ENCODE measurements at places on chromosomes 1 and 21.

DNA sequence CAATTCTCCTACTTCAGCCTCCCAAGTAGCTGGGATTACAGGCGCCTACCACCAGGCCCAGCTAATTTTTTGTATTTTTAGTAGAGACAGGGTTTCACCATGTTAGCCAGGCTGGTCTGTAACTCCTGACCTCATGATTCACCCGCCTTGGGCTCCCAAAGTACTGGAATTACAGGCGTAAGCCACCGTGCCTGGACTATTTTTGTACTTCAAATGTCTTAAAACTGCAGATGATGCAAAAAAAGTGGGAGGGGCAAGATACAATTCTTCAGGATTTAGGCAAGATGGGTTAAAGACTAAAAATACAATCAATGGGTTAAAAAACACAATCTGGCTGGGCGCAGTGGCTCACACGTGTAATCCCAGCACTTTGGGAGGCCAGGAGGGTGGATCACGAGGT lies 4.7 kb downstream of the SCAF4 start:
- no peak for DNase-seq

- no peak for DNase-seq
Observed at GRCh38 chr1:185795181-185795580, 61.0 kb downstream of the HMCN1 start.

- DNase-seq, result no peak
Observed at GRCh38 chr21:44429894-44430293, 25.4 kb upstream of the LRRC3 start.

DNA sequence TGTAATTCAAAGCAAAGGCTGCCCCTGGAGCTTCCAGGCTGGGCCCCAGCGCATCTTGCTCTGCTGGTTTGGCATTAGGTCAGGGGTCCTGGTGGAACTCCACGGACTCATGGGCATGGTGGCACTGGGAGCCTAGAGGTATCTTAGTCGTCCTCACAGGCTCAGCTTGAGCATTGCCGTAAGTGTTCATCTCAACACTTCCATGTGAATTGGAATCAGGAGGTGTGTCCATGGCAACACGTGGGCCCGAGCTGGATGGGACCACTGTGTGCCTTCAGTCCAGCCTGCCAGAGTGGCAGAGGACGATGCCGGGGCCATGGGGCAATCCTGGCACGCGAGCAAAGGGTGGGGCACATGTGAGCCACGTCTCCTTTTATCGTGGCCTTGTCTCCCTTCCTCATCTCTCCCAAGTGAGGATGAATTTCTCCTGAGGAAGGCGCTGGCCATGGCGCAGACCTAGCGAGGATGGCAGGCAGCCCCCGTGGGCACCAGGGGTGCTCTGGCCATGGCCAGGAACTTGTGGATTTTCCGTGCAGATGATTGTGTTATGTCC lies 47.0 kb downstream of the AGPAT3 start:
- no peak for DNase-seq

GRCh38 chr1:26574719-26575251 lies 45.2 kb downstream of the RPS6KA1 start:
- no peak for DNase-seq

- DNase-seq, result no peak
Observed at GRCh38 chr1:155188268-155188667, 14.6 kb downstream of the TRIM46 start.

DNA sequence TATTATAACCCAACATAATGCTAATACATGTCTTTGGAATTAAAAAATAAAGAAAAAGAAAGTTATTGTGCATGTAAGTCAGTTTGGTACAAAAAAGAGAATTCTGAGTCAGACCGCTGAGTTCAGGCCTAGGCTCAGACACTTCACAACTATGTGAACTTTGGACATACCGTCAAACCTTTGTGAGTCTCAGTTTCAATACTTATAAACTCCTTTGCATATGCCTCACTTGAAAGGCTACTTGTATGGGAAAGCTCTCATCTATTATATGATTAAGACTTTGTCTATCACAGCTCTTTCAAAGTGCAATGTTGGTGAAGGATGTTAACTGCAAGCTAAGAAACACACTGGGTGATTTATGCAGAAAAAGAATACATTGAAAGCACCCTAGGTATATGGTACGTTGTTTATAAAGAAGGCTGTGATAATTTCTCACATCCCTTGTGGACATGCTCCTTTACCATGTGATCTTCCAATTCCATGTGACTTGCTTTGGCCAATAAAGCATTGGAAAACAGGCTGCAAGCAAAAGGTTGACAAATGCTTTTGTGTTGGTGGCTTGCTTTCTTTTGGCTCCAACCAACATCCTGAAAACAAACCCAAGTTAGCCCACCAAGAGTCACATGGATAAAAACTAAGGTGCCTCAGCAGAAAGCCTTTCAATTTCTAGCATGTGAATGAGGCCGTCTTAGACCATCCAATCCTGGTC lies 49.6 kb downstream of the INTS7 start:
- no peak for DNase-seq

GRCh38 chr21:25428537-25428936 lies 178.7 kb downstream of the MRPL39 start:
- DNase-seq, result no peak

DNA sequence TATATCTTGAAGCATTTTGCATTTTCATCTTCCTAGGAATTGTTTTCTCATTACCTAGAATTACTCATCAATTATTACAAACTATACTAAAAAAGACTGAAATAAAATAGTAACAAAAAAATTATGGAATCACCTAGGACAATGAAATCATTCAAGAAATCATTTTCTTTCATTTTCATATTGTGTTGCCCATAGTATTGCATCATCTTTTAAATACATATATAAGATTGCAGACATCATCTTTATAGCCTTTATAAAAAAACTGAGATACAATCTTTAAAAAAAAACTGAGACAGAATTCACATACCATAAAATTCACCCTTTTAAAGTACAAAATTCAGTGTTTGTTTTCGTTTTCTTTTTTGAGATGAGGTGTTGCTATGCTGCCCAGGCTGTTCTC lies 29.6 kb downstream of the GDAP2 start:
- no peak for DNase-seq

DNA sequence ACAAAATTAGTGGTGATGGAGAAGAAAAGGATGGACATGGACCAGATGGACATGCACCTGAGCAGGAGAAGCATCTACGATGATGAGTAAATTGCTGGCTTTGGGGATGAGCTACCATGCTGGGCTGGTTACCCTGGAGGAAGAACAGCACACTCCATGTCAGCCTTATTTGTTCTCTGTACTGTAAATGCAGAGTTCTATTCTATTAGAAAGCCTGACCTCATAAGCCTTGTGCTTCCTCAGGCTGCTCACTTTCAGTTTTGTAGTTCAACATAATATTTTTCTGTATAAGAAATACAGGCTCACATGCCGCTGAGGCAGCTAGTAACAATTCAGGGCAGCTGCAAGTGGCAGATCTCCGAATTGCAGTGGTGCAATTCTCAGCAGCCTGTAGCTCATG lies 249.6 kb downstream of the PLA2G4A start:
- no peak for DNase-seq

- DNase-seq, result no peak
Observed at GRCh38 chr1:89802841-89803240, 18.0 kb upstream of the LRRC8D start.

DNA sequence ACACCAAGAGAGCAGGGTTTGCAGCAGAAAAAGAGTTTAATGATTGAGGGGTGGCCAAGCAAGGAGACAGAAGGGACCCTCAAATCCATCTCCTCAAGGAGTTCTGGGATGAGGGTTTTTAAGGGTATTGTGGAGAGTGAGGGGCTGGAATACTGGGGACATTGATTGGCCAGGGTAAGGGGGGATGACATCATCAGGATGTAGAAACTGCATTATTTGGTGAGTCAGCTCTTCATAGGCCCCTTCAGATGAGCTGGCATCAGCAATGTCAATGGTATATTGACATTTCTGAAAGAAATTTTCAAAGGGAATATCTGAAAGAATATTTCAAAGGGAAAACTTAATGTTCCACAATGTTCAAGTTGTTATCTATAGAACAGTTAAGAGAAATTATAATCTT lies 168.1 kb upstream of the SNX7 start:
- no peak for DNase-seq

- DNase-seq, result no peak
Observed at GRCh38 chr1:231284441-231284840, 43.4 kb downstream of the GNPAT start.

- DNase-seq, result no peak
Observed at GRCh38 chr1:145747398-145748247, 28.3 kb downstream of the CD160 start.

GRCh38 chr1:218478336-218478735 lies 133.2 kb downstream of the TGFB2 start:
- no peak for DNase-seq

DNA sequence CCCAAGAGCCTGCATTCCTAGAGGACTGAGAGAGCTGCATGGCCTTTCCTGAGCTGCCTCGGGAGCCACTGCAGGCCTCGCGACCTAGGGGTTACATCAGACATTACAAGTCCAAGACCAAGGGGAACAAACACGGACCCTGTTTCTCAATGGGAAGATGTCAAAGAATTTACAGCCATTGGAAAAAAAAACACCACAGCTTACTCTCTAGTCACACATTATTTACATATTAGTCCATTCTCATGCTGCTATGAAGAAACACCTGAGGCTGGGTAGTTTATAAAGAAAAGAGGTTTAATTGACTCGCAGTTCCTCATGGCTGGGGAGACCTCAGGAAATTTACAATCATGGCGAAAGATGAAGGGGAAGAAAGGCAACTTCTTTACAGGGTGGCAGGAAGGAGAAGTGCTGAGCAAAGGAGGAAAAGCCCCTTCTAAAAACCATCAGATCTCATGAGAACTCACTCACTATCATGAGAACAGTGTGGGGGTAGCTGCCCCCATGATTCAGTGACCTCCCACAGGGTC lies 8.4 kb upstream of the PRMT2 start:
- DNase-seq, result no peak

- no peak for DNase-seq
Observed at GRCh38 chr1:107609808-107610207, 355.2 kb downstream of the VAV3 start.

- DNase-seq, result no peak
Observed at GRCh38 chr1:232529747-232530146, 100.2 kb downstream of the SIPA1L2 start.

- DNase-seq, result no peak
Observed at GRCh38 chr21:26593800-26594199, 20.7 kb upstream of the CYYR1 start.
